Iris pigment epithelial cell (primary cell): ENCODE measurements at places on chromosomes 2 and 18.

- DNase-seq = peak; percentile 7
Measured at GRCh38 chr2:202006301-202006700, 27.4 kb upstream of the FZD7 start.

DNA sequence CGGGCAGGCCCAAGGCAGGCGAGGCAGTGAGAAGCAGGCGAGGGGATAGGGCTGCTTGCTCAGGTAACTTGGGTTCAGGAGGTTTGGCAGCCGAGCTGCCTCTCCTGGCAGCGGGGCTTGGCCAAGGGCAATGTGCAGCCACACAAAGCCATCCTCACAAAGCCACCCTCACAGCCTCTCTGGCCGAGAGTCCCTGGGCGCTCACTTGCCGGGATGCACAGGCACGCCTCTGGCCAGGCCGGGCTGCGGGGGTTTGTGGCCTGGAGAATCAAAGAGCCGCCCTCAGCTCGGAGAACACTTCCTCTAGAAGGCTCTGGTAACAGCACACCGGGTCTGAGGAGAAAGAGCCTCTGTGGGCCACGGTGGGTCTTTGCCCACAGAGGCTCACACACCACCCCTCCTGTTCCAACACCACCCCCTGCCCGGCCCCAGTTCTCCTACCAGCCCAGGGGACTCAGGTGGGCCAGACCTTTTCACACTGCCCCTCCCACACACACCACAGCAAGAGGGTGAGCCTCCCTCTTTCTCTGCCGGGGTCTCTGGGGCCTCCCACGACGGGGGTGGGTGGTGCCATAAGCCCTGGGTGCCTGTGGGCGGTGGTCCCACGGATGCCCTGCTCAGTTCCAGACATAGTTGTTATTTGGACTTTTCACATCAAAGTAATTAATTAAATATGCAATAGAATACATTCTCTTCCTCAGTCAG lies 186.9 kb downstream of the ZFP36L2 start:
- no peak for DNase-seq

- DNase-seq = no peak
Measured at GRCh38 chr18:56569416-56569815, 69.0 kb downstream of the TXNL1 start.

DNA sequence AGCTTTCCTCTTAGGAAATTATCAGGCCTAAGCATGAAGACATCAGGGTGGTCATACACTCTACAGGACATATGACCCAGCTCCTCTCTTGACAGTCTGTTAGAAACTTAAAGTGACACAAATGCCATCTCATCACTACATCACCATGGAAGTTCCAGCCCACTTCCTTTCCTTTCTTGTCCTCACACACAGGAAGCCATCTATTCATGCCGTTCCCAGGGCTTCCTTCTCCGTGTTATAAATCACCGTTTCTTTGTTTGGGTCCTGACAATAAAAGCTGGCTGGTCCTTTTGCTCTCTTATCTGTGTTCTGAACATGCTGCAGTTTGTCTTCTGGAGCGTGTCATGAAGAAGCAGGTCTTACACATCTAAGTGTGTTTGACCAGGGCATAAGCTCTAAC lies 692.1 kb upstream of the CELF4 start:
- no peak for DNase-seq

DNA sequence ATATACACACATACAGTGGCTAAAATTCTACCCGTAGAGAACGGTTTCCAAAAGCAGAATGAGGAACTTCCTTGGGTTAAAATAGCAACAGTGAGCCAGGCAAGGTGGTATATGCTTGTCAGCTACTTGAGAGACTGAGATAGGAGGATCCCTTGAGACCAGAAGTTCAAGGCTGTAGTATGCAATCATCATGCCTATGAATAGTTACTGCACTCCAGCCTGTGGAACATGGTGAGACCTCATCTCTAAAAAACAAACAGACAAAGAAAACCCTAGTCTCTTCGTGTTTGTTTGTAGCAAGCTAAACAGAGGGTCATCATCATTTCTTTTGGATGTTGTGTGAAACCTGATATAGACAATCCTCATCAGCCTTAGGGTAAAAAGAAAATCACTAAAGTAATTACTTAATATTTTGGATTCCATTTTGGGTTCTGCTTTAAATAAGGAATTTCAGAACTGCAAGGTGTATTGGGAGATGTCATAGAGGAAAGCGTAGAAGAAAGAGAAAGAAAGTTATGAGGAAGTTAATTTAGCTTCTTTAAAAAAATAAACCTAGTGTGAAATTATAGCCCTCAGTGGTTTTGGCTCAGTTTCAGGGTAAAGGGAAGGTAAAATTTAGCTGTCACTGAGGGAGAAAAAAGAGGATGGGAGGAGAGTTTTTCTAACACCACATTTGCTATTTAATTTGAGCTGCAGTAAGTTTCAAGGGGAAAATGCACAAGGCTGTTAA lies 46.5 kb downstream of the PLEK start:
- DNase-seq = no peak

GRCh38 chr2:38266382-38267061 lies 110.6 kb downstream of the ATL2 start:
- DNase-seq = no peak

DNA sequence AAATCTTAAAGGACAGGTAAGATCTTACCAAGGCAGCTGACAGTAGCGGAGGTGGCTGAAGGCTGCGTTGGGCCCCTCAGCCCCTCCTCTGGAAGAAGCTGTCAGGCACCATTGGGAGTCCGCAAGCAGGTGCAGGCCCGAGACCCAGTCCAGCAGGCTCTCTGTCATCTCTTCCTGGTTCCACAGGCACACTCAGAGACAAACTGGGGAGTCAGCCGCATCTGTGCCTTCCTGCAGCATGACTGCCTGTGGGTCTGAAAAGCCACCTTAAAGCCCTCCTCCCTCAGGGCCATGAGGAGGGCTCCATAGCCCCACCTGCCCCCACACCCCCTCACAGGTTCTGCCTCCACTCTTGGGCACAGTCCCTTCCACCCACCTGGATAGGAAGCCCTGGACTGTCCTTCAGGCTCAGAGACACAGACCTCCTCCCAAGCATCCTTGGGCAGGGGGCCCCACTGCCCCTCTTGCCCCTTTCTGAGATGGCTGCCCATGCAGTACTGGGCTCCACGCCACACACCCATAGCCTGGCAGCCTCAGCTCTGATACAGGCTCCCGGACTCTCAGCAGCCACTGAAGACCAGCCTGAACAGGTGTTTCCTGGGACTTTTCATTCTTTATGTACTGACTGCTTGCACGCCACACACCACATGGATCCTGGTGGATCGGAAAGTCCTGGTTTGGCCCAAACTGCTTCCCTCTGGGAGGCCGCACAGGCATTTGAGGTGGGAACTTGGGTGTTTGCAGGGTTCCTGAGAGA lies 239.8 kb downstream of the SEPTIN10 start:
- DNase-seq = no peak

GRCh38 chr2:18526429-18526828 lies 34.0 kb downstream of the RDH14 start:
- no peak for DNase-seq

DNA sequence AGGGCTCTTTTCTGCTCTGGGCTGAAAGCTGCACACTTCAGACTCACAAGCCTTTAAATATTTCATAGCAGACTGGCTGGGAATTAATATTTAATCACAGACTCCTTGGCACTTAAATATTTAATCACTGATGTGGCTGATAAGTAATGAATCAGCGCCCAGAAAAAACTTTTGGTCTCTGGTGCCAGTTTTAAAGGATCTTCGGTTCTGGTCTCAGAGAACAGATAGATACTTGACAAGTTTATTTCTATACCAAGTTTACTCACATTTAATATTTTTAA lies 201.2 kb downstream of the MYCN start:
- DNase-seq = no peak

- DNase-seq = no peak
Measured at GRCh38 chr18:57466745-57467409, 31.7 kb downstream of the ONECUT2 start.

- DNase-seq = peak; percentile 73
Measured at GRCh38 chr18:63553081-63553480, 10.9 kb downstream of the SERPINB12 start.

DNA sequence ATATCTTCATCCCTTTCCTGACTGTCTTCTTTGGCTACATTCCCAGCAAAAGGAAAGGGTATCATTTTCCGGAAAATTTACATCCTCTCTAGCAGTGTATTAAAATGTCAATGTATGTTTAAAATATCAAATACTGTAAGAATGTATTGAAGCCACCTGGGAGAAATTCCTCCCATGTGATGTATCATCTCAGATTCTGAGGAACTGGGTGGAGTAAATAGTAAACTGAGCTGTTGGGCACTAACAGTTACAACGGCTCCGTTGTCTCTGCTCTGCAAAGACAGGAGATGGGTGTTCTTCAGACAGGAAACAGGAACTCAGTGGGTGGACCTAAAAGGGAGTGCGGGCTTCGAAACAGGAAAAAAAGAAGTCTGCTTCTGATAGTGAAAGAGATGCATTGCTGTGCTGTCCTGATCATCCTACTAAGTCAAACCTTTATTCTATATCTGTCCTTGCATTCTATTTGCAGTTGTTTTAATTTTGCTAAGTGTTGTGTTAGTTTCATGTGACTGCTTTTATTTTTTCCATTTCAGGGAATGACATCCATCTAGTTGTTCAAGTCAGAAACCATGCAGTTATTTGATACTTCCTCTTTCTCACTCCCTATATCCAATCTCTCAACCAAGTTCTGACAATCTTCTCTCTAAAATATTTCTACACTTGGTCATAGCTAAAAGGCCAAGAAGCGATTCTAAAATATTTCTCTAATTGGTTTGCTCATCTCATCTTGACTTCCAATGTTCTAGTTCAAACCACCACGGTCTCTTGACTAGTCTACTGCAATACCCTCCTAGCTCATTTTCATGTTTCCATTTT lies 19.4 kb downstream of the DOK1 start:
- peak; percentile 85 for DNase-seq

- no peak for DNase-seq
Measured at GRCh38 chr18:48776641-48777025, 174.1 kb downstream of the SMAD7 start.

DNA sequence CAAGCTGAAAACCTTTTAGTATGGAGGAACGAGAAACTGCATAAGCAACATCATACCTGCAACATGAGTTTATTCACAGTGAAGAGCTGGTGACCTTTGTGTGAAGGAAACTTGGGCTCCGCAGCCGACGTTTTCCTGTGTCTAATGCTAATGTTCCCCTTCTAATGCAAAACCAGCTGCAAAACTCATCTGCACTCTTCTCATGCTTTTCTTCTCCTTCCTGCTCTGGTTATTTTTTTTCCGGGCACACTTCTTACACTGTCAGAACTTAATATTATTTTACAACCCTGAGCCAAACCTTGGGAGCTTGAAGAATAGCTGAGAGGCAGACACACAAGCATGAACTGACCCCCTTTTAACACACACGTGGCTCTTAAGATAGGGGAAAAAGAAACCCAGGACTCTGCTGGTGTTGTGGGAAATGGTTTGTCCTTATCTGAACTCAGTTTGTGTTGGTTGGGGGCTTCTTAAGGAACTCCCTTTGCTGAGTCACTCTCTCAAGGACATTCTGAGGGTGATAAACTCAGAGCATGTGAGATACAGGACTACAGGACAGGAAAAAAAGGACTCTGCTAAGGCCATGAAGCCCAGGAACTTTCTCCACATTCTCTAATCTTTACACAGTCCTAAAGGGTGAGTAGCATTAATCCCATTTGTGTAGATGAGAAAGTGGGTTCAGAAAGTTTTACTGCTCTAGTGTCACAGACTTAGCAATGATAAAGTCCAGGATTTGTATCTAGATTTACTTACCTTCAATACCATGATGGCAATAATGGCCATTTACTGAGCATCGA lies 439.3 kb upstream of the TRIB2 start:
- peak; percentile 21 for DNase-seq

DNA sequence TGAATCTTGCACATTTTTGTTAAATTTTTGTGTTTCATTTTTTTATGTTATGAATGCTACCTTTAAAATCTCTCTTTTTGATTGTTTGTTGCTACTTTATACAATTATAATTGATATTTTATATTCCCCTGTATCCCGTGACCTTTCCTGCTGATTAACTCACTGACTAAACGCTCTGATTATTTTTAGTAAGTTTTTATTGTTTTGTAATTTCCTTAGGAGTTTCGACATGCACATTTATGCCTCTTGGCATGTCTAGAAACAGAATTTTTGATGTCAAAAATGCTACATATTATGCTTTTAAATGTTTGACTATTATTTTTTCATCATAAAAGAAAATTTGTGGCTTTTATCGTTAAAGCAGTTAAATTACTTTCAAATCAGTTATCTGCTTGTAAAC lies 1131.6 kb upstream of the TMEFF2 start:
- DNase-seq = no peak

- no peak for DNase-seq
Measured at GRCh38 chr2:44560352-44560751, 198.6 kb downstream of the CAMKMT start.

DNA sequence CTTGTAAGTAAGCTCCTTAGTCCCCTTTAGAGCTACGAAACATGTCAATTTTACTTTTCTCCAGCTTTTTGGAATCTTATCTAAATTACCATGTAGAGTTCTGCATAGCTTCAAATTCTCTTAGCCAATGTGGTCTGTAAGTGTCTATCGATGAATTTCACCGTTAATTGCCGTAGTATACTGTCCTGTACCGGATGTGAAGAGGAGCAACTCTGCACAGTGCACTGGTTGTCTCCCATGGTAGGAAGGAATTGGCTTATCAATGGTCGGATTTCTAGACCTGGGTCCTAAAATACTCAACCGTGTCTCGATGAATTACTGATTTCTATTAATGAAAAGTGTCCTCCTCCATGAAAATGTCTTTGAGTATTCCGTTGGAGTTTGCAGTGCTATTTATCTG lies 1.9 kb downstream of the NOP58 start:
- no peak for DNase-seq

- DNase-seq = no peak
Measured at GRCh38 chr2:72723769-72724370, 102.0 kb downstream of the EXOC6B start.

- no peak for DNase-seq
Measured at GRCh38 chr18:34993289-34993688, 47.9 kb upstream of the MAPRE2 start.
